D721Med (cell line): ENCODE measurements at places on chromosomes 1 and 21.

GRCh38 chr1:117752661-117753060, 146.8 kb downstream of the TENT5C start:
- DNase-seq, result no peak

DNA sequence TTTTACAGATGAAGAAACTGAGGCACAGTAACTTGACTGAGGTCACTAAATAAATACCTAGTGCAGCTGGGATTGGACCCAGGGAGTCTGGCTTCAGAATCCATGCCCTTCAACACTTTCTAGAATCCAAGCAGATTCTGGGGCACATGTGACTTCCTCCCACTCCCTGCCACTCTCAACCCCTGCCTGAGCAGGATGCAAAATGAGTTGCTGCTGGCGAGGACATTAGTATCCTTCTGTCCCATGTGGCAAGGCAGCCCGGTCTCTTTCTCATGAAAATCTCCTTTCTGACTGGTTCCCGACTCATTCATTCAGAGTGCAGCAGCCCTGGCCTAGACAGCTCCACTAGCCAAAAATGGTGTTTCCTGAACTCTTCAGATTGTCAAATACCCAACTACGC, 28.4 kb downstream of the TNNT2 start:
- DNase-seq, result no peak

- DNase-seq, result no peak
These were observed 360.9 kb downstream of the RRAGC start for GRCh38 chr1:38498686-38499085.

GRCh38 chr1:188652678-188653077, 1823.9 kb downstream of the PLA2G4A start:
- DNase-seq, result no peak

GRCh38 chr1:69263921-69264391, 303.8 kb upstream of the LRRC7 start:
- DNase-seq, result no peak

GRCh38 chr1:214707306-214708087, 104.5 kb downstream of the CENPF start:
- no peak for DNase-seq

GRCh38 chr1:230375780-230376179, 50.4 kb downstream of the PGBD5 start:
- DNase-seq, result no peak

DNA sequence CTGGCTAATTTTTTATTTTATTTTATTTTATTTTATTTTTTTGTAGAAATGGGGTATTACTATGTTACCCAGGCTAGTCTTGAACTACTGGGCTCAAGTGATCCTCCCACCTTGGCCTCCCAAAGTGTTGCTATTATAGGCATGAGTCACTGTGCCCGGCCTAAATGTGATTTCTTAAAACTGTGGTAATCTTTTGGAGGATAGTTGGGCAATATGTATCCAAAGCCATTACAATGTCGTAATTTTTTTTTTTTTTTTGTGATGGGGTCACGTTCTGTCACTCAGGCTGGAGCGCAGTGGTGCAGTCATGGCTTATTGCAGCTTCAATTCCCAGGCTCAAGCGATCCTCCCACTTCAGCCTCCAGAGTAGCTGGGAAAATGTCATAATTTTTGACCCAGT, 14.2 kb downstream of the ETV3L start:
- no peak for DNase-seq

DNA sequence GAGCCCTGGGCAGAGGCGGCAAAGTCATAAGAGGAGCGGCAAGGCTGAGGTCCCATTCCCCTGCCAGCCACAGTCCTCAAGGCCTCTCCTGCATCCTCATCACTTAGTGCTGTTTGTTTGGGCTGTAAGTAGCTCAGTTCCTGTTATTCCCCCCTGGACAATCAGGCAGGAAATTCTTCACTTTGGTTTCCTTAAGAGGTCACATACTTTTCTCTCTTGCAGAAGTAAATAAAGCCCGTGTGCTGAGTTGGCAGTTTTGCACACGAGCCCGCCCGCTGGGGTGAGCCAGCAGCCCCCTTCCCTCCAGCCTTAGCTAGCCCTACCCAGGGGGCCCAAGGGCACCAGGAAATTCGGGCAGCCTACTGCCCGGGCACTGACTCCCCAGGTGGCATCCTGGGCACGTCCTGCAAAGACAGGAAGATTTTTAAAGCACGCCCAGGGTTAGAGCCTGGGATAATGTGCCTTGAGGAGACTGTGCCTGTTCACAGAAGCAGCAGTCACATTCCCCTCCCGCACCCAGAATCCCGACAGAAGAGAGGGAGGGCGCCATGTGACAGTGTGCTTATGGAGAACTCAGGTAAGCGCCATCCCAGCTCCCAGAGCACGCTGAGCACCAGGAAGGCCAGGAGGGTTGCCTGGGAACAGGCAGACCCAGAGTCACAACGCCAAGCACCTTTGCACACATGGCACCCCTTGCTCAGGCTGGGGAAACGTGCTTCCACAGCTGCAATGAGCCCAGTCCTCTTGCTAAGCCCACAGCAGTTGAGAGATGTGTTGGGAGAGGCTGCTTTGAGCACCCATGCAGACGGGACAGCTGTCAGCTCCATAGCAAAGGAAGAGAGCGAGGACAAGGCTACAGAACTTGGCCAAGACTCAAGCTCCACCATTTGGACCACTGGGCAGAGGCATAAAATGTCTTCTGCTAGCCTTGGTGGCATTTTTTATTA, 144.5 kb upstream of the TMEM51 start:
- DNase-seq, result no peak

GRCh38 chr1:185939142-185939541, 205.0 kb downstream of the HMCN1 start:
- no peak for DNase-seq

- no peak for DNase-seq
These were observed 6.5 kb downstream of the RUNX3 start for GRCh38 chr1:24923485-24924113.

- DNase-seq, result no peak
These were observed 22.8 kb downstream of the ECE1 start for GRCh38 chr1:21267191-21268077.

DNA sequence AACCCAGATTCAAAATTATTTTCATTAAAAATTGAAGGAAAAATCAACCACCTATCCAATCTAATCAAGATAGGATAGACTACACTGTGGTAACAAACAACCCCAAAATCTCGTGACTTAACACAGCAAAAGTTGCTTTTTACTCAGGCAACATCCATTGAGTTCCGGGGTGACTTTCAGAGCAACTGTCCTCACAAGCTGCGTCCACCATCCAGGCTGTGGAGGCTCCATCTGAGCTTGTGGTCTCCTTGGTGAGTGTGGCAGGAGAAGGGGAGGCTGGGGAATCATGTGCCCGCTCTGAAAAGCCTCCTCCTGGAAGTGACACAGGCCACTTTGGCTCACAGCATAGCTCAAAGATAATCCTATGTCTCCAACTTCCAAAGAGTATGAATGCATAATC, 52.4 kb downstream of the CD2 start:
- no peak for DNase-seq

- no peak for DNase-seq
These were observed 55.4 kb upstream of the SCYL3 start for GRCh38 chr1:169949139-169949538.

GRCh38 chr1:205669341-205670149, 10.8 kb downstream of the SLC45A3 start:
- peak; percentile 34 for DNase-seq

GRCh38 chr1:208433086-208433485, 188.9 kb upstream of the PLXNA2 start:
- no peak for DNase-seq

- no peak for DNase-seq
These were observed 353.5 kb upstream of the B3GALT2 start for GRCh38 chr1:193539731-193540459.

DNA sequence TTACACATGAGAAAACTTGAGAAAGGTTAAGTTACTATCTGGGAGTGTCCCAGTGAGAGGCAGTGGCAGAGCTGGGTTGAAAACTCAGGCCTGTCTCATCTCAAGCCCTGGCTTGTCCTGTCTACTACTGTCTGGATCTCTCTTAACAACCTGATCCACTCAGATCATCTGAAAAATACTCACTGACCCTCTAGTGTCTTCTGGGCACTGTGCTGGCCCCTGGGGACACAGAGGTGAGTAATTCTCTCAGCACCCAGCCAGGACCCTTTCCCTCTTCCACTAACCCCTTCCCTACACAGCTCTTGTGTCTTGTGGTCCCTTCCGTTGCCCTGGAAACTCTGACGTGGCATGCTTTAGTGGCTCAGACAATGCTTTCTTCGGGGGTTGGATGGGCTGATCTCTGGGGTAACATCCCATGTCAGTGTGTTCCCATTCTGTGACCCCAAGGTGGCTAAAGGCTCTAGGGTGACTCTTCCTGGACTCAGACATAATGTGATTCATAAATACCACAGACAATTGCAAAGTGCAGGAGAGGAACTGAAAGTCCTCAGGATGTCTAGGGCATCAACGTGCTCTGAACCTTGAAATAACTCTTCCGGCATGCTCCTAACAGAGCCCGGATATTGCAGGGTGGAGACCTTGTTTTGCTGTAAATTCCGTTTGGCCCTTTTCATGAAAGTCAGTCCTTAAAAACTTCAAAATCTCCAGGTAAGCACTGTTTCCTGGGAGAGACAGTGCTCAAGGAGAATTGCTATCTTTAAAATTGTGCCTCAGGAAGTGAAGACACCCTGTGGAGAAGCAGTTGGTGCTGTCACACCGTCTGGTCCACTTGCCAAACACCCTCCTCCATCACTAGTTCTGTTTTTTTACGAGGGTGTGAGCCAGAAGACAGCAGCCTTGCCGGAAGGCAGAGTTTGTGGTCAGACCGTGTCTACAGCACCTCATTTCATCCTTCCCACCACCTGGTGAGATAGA, 4.0 kb downstream of the SHISAL2A start:
- DNase-seq, result no peak

DNA sequence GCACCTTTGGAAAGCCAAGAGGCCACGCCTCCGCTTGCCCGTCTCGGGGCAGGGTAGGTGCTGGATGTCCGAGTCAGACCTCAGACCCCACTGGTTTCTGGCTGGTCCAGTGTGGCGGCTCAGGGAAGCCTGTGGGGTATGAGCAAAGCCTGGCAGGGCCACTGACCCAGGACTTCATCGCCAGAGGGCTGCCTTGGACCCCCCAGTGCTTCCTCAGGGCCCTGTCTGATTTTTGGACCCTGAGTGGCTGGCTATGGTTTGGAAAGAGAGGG, 20.4 kb downstream of the LHX4 start:
- DNase-seq, result no peak

GRCh38 chr1:240649733-240650721, 38.1 kb upstream of the GREM2 start:
- no peak for DNase-seq

GRCh38 chr1:44677201-44677766, 2.8 kb downstream of the ARMH1 start:
- DNase-seq, result no peak

GRCh38 chr1:151934048-151934493, 24.8 kb upstream of the THEM4 start:
- no peak for DNase-seq

DNA sequence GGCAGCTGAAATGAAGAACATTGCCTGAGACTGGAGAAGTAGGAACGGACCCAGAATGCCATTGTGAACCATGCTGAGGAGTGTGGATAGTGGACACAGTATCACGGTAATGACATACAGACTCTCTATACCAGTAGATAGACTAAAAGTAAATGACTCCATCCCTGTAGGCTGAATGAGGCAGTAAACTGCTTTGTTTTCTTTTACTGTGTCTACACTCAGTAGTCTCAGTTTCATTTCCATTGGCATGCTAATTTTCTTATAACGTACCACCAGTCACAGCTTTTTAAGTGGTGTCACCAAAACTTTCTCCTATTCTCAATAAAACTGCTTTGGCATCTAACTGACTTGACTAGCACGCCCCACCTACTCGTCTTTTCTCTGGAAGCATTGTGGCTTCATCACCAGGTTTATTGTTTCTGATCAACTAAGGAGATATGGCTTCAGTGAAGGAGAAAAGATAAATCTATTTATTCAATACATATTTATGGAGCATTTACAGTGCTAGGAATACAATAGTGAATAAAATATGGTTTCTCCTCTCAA, 8.4 kb upstream of the ZNF697 start:
- DNase-seq, result no peak

- DNase-seq, result no peak
These were observed 14.1 kb downstream of the EPB41 start for GRCh38 chr1:28928314-28928941.

DNA sequence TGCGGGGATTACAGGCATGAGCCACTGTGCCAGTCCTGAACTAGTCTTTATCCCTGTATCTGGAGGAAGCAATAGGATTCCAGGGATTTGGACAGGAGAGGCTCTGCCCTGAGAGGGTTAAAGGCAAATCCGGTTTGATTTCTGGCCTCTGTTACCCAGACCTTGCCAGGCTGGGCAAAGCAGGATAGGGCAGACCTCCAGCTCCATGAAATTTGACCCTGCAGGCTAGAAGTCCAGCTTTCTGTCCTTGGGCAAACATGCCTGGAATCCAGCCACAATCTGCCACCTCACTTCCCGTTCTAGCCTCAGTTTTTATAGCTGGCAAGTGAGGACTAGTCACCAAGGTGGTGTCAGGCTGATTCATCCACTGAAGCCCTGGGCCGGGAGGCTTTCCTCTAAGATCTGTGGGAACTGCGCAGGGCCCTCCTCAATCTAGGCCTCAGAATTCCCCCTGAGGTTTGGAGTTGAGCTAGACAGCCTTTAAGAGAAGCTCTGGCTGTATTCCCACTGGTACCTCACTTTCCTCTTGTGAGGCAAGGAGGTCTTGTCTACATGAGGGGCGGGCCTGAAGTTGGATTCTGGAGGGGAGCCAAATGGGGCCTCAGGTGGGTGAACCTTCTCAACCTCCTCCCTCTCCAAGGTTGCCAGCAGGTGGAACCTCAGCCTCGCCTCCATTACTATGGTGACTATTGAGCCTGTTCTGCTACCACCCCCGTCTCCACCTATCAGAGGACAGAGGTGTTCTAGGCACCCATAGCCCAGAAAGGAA, 7.0 kb upstream of the P3R3URF start:
- no peak for DNase-seq

GRCh38 chr1:114338191-114338890, 172.7 kb downstream of the TRIM33 start:
- DNase-seq, result no peak

- no peak for DNase-seq
These were observed 41.3 kb downstream of the TNFRSF8 start for GRCh38 chr1:12104417-12104816.

- no peak for DNase-seq
These were observed 28.3 kb downstream of the CFH start for GRCh38 chr1:196680107-196680506.

DNA sequence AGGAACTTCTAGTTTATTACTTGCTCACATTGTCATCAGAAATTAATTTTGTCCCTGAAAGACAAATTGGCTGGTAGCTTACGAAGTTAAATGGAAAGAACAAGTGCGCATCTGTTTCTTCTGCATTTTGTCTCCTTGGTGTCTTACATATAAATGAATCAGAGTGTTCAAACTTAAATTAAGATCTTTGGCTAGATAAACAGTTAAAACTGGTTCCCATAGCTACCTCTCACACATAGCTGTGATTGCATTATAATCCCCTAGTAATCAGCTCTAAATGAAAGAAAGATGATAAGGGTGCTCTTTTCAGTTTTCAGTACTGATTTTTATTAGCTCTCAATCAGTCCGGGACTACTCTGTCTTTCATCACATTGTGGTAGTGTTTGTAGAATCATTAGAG, 124.2 kb upstream of the LMO4 start:
- no peak for DNase-seq

GRCh38 chr21:41067709-41068108, 100.3 kb upstream of the BACE2 start:
- DNase-seq, result no peak
